Suprapubic skin (tissue), 4 donors: ENCODE measurements at places on chromosomes 2 and 18. TPM values are rescaled to one million over a fixed set of nuclear protein-coding genes. Genes with fewer than 3 reads are reported as not detected.

DNA sequence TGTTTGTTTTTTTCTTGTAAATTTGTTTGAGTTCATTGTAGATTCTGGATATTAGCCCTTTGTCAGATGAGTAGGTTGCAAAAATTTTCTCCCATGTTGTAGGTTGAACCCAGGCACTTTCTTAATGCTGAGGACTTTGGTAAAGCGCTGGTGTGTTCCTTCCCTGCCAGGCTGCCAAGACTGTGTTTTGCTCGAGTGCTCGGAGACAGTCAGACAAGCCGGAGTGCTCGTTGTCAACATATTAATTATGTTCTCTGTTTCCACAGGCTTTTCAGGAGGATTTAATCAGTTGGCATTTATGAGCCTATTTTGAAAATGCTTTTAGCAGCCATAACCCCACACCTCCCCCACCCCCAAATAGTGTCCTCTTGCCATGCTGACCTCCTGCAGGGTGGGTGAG lies 6.4 kb downstream of the MTCL1 start:
- H3K4me3 ChIP-seq, result no peak overlapping the region
- H3K27me3 ChIP-seq, result no peaks in the 10 kb centered on the region
- peaks cover 7% of the 10 kb centered on the region for H3K4me1 ChIP-seq
- no peak overlapping the region for H3K27ac ChIP-seq
- H3K36me3 ChIP-seq, result no peaks in the 10 kb centered on the region
- no peak for DNase-seq

DNA sequence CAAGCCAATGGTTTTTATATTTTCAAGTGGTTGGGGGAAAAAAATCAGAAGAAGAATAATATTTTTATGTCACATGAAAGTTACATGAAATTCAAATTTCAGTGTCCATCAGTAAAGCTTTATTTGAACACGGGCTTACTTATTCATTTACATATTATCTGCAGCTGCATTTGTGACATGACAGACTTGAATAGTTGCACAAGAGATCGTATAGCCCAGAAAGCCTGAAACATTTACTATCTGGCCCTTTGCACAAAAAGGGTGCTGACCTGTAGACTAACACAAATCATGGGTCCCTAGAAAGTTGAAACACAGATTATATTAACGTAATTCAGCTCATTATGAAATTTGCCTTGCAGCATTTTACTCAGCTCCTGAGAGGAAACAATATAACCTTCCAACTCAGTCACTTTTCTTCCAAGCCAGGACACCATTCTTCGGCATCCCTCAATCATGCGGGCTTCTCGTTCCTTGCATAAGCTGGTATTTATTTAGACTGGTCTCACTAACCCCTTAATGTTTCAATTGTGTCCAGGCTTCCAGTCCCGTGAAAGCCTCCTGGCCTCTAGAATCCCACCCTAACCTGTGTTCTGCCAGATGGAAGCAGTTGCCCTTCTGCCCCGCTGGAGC lies 402.7 kb downstream of the SETBP1 start:
- no peaks in the 10 kb centered on the region for H3K4me1 ChIP-seq
- no peak overlapping the region for H3K4me3 ChIP-seq
- DNase-seq, result no peak
- H3K27ac ChIP-seq, result no peak overlapping the region

DNA sequence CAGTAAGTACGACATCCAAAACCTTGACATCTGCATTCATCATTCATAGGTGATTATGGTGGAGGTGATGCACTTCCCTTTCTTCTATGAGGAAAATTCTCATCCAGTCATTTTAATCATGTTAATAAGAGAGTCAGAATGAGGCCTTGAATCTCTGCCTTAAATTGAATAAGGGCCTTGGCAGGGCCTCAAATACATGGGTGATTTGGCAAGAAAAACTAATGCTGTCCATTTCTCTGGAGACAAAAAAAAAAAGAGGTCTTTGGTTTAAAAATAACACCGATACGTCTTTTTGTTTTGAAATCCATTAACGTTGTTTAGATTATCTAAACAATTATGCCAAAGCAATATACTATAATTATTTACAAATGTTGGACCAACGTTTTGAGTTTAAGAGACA lies 8.1 kb downstream of the COLEC12 start:
- H3K27ac ChIP-seq, result no peak overlapping the region
- no peaks in the 10 kb centered on the region for H3K27me3 ChIP-seq
- H3K36me3 ChIP-seq, result no peaks in the 10 kb centered on the region
- no peak for DNase-seq
- no peaks in the 10 kb centered on the region for H3K4me1 ChIP-seq

Gene IL1R2
- total RNA-seq, result 103 TPM
